Left lobe of liver (tissue), 2 donors: ENCODE measurements at places on chromosomes 13 and 19. TPM values are rescaled to one million over a fixed set of nuclear protein-coding genes. Genes with fewer than 3 reads are reported as not detected.

ZNF90 gene
- total RNA-seq, result 0.43 TPM

MATK gene
- total RNA-seq, result 0.48 TPM

CBLC gene
- total RNA-seq, result 14.0 TPM

ZNF552 gene
- 7.1 TPM for total RNA-seq

ZNF439 gene
- total RNA-seq, result 0.60 TPM

ADM5 gene
- 0.86 TPM for total RNA-seq

ADAT3 gene
- total RNA-seq, result 4.5 TPM

ADAMTSL5 gene
- 1.6 TPM for total RNA-seq

REEP6 gene
- 118 TPM for total RNA-seq

IRGQ gene
- 17.1 TPM for total RNA-seq

ZNF570 gene
- 1.7 TPM for total RNA-seq

LILRA2 gene
- total RNA-seq, result 1.6 TPM

EDNRB gene
- 27.3 TPM for total RNA-seq

C19orf73 gene
- 2.2 TPM for total RNA-seq

CBARP gene
- 0.38 TPM for total RNA-seq

GPR4 gene
- 1.2 TPM for total RNA-seq

CEACAM7 gene
- not detected for total RNA-seq

C13orf42 gene
- not detected for total RNA-seq

CCDC169 gene
- 0.08 TPM for total RNA-seq

FLT3LG gene
- total RNA-seq, result 2.1 TPM

ZNF541 gene
- total RNA-seq, result 0.08 TPM

SSC5D gene
- total RNA-seq, result 0.81 TPM

ZNF677 gene
- total RNA-seq, result 1.1 TPM
